ENCODE measurements at places on chromosomes 3 and 15. TPM values are rescaled to one million over a fixed set of nuclear protein-coding genes. Genes with fewer than 3 reads are reported as not detected.

A4GNT gene
- not detected for total RNA-seq

TMC3 gene
- total RNA-seq, result not detected

DHFR2 gene
- 2.8 TPM for total RNA-seq

PCYT1A gene
- total RNA-seq, result 29.3 TPM

CERS3 gene
- not detected for total RNA-seq

PPM1L gene
- 0.68 TPM for total RNA-seq

STRIT1 gene
- not detected for total RNA-seq

HRG gene
- total RNA-seq, result not detected

GMNC gene
- not detected for total RNA-seq

SLC51A gene
- total RNA-seq, result not detected

SKOR1 gene
- total RNA-seq, result 0.07 TPM

RARRES1 gene
- 7.6 TPM for total RNA-seq

AGTR1 gene
- 0.71 TPM for total RNA-seq

GOLGA8O gene
- total RNA-seq, result 0.37 TPM

GATA2 gene
- total RNA-seq, result 5.3 TPM

XCR1 gene
- not detected for total RNA-seq

NRG4 gene
- 0.29 TPM for total RNA-seq

P2RY13 gene
- total RNA-seq, result not detected

DUOXA2 gene
- not detected for total RNA-seq

SERPINI2 gene
- not detected for total RNA-seq

GPR27 gene
- total RNA-seq, result 2.5 TPM

PRICKLE2 gene
- total RNA-seq, result 2.4 TPM

EPHA3 gene
- not detected for total RNA-seq

IL20RB gene
- total RNA-seq, result 1.5 TPM

SLC12A8 gene
- total RNA-seq, result 1.7 TPM

SERF2 gene
- total RNA-seq, result 489 TPM

SYNM gene
- total RNA-seq, result 33.6 TPM

DAZL gene
- total RNA-seq, result not detected

EPHB3 gene
- total RNA-seq, result 0.77 TPM

PLA2G4E gene
- not detected for total RNA-seq

TM6SF1 gene
- 0.10 TPM for total RNA-seq

MYRIP gene
- not detected for total RNA-seq

COL6A5 gene
- total RNA-seq, result not detected

SV2B gene
- total RNA-seq, result not detected

ADAMTSL3 gene
- 0.25 TPM for total RNA-seq

GOLGA6D gene
- total RNA-seq, result not detected

LACTB gene
- 24.3 TPM for total RNA-seq

RBPMS2 gene
- 6.1 TPM for total RNA-seq

TIMP4 gene
- 13.0 TPM for total RNA-seq

ULK4 gene
- total RNA-seq, result 5.7 TPM

FES gene
- 1.2 TPM for total RNA-seq

CHRNA7 gene
- total RNA-seq, result 5.2 TPM

IL17RC gene
- total RNA-seq, result 29.5 TPM

DNAH12 gene
- total RNA-seq, result not detected

GPR15 gene
- total RNA-seq, result not detected

ZNF148 gene
- 6.8 TPM for total RNA-seq

GOLGA8G gene
- not detected for total RNA-seq

TUSC7 gene
- total RNA-seq, result not detected

ACAA1 gene
- total RNA-seq, result 46.9 TPM

PDIA5 gene
- 30.7 TPM for total RNA-seq

GOLGA6L6 gene
- not detected for total RNA-seq

TNFAIP8L3 gene
- total RNA-seq, result 29.1 TPM

CHST13 gene
- total RNA-seq, result 0.41 TPM

KIF23 gene
- total RNA-seq, result 80.5 TPM

CHDH gene
- total RNA-seq, result 3.3 TPM

Data from A549 treated with GW870086 at 1 μM for 4 hours (cell line).